GM04503 (cell line): ENCODE measurements at places on chromosomes 2 and 18.

DNA sequence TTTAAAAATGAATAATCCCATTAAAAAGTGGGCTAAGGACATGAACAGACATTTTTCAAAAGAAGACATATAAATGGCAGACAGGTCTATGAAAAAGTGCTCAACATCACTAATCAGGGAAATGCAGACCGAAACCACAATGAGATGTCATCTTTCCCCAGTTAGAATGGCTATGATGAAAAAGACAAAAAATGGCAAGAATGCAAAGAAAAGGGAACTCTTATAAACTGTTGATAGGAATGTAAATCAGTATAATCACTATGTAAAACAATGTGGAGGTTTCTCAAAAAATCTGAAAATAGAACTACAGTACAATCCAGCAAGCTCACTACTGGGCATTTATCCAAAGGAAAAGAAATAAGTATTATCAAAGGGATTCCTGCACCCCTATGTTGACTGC, 169.2 kb downstream of the METTL4 start:
- DNase-seq = peak; percentile 83

- no peak for DNase-seq
Measured at GRCh38 chr2:21727101-21727500, 603.3 kb downstream of the TDRD15 start.

DNA sequence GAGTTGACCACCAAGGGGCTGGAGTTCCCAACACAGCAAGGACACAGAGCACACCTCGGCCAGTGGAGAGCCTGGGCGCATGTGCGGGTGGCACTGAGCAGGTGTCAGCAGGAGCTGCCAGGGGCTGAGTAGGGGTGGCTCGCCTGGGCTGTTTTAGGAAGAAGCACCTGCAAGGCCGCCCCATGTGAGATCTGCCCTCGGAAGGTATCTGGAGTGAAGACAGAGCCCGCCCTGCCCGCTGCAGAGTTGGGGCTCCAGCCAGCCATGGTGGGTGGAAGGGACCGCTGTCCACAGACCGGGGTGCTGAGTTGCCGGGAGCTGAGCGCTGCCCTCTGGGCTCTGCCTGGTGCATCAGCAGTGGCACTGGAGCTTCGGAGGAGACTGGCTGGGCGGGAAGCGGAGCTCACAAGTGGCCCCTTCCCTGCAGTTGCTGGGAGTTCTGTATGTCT, 35.2 kb downstream of the MTERF4 start:
- no peak for DNase-seq

DNA sequence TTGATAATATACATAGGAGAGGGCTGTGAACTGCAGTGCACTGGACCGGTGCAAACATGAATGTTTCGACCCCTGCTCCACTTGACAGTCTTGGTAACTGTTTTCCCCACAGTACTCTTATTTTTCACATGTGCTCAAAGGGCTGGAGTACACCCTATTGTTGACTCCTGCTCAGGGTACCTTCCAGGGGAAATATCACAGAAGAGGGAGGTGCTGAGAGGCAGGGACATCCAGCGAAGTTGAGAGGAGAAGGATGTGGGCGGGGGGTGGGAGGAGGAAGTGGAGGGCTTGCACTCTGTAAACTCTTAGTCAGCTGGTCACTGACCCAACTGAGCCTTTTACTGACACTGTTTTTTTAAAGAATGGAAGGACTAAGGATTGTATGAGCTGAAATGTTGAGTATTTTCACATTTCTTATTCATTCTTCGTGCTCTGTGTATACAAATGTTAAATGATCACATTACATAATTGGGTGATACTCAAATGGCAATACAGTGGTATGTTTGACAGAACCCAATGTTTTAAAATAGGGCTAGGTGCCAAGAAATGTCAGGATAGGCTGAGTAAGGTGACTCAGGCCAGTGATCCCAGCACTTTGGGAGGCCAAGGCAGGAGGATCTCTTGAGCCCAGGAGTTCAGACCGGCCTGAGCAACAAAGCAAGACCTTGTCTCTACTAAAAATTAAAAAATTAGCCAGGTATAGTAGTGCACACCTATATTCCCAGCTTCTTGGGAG, 10.0 kb downstream of the INPP4A start:
- DNase-seq = no peak

DNA sequence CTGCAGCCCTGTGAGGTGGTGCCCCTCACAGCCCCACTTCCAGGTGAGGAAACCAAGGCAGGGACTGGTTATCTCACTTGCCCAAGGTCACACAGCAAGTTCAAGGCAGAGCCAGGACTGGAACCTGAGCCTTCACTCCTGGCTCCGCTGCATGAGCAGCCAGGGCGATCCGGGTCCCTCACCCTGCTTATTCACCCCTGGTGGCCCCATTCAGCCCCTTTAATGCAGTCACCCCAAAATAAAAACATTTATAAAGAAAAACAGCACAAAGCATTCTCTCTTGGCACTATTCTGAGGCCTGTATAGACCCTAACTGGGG, 57.3 kb downstream of the POLR1A start:
- DNase-seq = no peak

GRCh38 chr2:156147594-156148330, 184.8 kb downstream of the NR4A2 start:
- DNase-seq = no peak

GRCh38 chr2:160405077-160405867, 88.3 kb downstream of the RBMS1 start:
- no peak for DNase-seq

- DNase-seq = no peak
Measured at GRCh38 chr2:70975237-70975636, 3.2 kb upstream of the ANKRD53 start.

DNA sequence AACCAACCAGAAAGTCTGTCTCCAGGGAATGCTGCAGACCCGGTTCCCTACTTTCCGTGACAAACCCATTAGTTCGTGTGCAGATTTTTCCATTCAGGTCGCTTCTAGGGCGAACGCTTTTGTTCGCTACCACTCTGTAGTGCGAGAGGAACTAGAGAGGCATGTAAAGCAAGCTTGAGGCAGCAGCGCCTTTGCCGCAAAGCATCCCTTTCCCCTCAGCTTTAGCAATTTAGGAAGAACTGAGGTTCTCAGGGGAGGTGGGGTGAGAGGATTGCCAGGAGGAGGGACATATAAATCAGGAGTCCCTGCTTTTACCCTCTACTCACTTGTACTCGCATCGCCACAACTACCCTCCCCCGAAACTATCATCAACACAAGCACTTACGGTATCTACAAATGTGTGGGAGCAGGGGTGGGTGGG, 748 bp upstream of the ZNF804A start:
- DNase-seq = no peak

DNA sequence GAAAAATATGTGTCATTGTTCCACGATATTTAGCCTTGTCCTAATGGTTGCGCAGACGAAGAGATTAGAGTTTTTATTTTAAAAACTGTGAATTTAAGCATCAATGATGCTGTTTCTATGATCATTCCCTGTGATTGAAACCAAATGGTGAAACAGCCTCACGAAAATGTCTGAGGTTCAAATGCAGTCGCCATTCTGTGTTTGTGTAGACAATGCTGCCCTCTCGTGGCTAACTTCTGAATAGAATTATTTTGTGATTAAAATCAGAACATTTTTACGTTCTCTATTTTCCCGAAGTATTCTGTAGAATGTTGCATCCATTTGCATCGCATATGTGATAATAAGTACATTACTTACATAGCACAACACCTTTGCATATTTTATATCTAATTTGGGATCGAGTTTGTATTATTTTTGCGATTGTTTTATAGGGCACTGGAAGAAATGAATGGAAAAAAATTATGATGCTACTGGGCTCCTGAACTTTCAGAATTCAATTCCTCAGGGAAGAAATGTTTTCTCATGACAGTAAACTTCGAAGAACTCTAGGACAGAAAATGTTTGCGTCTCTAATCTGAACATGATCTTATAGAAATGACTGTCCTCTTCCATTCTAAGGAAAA, 54.8 kb upstream of the CREB1 start:
- DNase-seq = no peak

GRCh38 chr2:48531141-48531648, 1.2 kb downstream of the STON1 start:
- peak; percentile 89 for DNase-seq

DNA sequence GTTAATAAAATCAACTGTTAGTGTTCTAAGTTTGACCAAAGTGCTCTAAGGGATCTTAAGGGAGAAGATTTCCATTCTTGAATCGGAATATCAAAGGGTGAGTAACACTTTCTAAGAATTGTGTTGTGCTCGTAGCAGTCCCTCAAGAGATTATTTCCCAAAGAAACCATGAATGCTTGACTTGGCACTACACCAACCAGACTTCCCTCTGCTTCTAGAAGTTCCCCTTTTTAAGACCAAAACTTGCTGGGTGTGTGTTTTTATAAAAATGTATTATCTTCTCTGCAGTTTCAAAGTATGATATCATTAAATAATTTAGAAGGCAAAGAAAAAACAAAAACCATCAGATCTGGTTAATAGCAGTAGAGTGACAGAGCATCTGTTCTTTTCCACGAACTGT, 522.0 kb upstream of the FAM98A start:
- DNase-seq = no peak

DNA sequence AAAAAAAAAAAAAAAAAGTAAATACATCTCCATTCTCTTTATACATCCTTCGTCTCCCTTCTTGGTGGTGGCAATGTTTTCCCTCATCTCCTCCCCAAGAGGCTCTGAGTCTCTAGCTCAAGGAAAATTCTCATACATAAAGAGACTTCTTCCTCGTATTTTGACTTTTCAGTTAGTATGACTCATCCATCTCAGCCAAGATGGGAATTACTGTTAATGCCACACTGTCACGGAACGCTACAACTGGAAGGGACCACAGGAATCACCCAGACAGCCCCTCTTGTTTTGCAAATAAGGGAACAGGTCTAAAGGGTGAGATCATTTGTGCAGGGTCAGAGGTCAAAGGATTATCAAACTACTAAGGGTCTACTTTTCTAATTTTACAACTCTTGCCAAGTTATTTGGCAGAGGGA, 19.5 kb downstream of the NFE2L2 start:
- peak; percentile 88 for DNase-seq
